ENCODE measurements at places on chromosomes 5 and 9.

- DNase-seq = no peak
These were observed 104.6 kb upstream of the GPBP1 start for GRCh38 chr5:57069115-57069835.

DNA sequence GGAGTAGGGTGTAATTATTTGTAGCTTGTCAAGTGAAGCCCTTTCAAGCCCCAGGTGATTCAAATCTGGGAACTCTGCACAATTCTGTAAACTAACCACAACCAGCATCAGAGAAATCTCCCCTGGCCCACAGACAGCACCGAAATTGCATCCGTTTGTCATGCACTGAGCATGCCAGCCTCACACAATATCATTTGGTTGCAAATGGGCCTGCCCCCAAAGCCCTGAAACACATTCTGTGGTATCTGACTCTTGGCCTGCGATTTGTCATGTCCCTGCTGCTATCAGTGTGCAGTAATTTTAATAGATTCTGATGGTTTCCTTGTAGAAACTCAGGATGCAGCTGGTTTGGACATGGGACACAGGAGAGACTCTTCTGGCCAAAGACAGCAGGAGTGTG lies 35.3 kb downstream of the SNX24 start:
- DNase-seq = no peak

- no peak for DNase-seq
These were observed 234.7 kb downstream of the SYK start for GRCh38 chr9:91036356-91036755.

DNA sequence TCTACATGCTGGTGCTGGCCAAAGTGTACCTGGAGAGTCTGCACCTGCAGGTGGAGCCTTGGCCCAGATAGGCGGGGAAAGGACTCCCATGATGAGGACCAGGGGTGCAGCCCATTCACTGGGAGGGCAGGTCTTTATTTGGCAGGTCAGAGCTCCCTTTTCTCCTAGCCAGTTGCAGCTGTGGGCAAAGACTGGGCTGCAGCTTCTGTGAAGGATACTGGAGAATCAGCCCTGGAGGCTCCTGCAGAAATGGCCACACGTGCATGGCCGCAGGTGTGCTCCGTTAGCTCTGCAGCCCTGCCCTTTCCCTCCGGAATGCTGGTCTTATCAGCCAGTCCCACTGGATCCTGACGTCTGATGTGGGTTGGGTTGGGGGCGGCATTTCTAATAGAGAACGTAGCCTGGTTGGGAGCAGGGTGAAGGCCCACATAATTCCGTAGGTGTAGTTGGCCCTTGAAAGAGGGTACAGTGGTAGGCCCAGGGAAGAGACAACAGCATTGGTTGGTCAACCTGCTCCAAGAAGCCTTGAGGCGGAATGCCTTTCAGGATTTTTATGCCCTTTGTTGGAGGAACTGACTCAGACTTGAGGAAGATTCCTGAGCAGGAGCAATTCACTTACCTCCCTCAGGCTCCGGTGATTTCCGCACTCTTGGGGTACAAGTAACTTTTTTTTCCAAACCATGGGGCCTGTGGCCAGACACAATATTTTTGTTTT lies 22.0 kb upstream of the TIFAB start:
- DNase-seq = peak; percentile 10

GRCh38 chr5:17118631-17119030 lies 98.8 kb upstream of the BASP1 start:
- DNase-seq = no peak

- DNase-seq = no peak
These were observed 1064.4 kb upstream of the DMAC1 start for GRCh38 chr9:8863886-8864544.

GRCh38 chr5:151213803-151214613 lies 9.9 kb downstream of the CCDC69 start:
- peak; percentile 40 for DNase-seq

DNA sequence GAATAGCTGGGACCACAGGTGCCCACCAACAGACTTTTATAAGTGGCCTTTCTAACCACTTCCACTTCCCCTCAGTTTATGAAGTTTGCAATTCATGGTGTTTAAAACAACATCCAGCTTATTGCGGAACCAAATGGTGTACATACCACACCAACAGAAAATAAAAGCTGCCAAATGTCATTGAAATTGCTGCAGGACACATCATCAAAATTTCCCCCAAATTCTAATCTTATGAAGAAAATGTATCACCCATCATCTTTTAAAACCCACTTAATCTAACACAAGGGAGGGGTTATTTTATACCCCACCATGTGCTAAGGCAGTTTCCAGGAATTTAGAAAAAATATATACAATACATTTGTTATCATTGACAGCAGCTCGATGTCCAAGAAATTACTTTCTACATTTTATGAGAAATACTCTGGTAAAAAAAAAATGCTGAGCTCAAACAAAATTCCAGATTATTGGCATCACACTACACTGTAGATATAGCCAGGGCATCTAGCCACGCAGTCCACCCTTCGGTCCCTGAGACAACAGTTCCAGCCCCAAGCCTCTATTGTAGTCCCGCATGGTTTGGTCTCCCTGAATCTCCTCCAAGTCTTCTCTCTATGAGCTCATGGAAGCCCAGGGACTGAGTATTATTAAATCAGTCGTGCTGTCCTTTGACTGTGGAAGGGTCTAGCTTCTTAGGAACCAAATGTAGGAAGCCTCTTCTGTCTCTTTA lies 372.8 kb upstream of the SLC30A5 start:
- no peak for DNase-seq

DNA sequence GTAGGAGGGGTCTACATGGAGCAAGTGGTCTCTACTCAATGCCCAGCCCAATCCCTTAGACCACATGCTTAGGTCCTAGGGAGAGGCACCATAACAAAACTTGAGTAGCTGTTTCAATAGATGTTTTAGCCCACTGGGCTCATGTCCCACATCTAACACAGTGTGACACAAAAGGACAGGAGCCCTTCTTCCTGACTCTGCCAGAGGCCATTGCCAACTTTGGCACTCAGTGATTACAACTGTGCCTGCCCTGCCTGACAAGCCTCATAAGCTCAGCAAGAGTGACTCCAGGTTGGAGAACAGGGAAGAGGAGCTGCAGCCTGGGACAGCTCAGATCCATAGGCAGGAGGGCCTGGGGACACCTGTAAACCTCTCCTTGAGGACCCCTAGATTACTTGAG lies 230.8 kb downstream of the ENC1 start:
- no peak for DNase-seq

GRCh38 chr9:124776954-124777648 lies at the start of gene OLFML2A:
TSS of gene OLFML2A (plus strand) at chr9:124777133. CDS start at chr9:124777271, 138 bp downstream.
- peak; percentile 66 for DNase-seq

DNA sequence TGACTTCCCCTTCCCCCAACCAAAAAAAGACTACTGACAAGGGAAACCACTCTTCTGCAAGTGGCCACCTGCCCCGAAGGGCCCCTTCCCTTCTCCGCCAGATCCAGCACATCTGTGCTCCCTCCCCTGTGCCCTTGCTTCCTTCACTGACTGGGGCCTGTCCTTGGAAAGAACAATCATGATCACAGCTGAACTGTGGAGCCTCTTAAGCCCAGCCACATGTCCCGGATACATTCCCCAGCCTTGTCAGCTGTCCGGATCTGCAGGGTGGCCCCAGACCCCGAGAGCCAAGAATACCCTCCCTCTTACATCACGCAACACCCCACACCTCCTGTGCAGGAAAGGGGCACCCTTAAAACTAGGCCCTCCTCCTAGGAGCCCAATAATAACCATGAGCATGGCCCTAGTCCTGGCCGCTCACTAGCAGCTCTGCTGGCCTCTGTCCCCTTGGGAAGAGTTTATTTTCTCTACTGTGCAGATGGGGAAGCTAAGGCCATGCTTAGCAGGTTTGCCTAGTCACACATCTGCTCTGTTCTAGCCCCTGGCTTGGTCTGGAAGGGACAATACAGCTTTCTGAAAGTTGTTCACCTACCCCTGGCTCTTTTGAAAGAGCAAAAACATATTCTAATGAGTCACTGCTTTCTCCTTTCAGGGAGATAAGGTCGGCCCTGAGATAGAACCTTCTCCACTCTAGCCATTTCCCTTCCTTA lies 3.8 kb downstream of the SPRY4 start:
- DNase-seq = no peak

DNA sequence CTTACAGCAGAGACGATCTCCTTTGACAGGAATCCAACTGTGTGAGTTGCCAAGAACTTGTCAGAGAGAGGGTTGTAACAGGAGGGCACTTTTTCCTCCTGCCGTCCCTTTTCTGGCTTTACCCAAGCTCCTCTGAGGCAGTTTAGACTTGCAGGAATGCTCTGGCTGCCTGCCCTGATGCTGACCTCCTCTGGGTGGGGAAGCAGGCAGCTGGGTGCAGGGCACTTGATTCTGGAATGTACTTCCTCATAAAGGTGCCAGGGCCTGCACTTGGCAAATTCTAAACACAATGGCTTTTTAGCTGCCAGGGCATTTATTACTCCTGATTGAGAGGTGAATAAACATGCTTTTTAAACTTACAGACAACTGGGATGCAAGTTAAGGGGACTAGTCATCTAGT lies 190.4 kb downstream of the EPB41L4A start:
- DNase-seq = peak; percentile 23

DNA sequence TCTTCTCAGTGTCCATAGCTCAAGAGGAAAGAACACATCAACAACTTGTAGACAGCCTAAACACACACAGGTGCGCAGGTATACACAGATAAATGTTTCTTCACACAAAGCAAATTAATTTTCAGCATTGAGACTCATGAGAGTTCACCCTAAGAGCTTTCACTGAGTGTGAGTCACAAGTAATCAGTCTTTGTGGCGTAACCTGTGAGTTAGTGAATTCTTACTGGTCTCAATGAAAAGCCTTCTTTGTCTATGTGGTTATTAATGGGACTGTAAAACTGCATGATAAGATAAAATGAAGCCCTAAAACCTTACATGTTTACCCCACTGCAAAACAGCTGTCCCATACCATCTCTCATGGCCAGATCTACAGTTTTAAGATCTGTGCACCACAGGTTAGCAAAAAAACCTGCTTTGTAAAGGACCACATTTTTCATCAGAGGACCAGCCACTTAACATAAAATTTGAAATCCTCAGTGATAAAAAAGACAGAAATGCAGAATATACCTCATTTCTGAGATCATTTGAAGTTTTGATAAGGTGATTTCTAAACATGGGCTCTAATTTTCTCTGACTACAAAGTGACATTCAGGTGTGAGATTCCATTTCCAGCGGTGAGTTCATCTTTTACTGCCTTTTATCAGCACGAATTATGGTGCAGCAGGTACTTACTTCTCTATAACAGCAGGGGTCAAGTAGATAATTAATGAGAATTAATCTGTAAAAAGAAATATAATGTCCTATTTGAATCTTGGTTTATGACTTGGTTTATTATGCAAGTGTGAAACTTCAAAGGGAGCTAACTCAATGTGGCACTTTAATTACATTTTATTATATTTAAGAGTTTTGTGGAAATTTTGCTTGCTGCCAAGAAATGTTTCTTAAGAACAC lies 335.7 kb upstream of the PIK3R1 start:
- DNase-seq = no peak

DNA sequence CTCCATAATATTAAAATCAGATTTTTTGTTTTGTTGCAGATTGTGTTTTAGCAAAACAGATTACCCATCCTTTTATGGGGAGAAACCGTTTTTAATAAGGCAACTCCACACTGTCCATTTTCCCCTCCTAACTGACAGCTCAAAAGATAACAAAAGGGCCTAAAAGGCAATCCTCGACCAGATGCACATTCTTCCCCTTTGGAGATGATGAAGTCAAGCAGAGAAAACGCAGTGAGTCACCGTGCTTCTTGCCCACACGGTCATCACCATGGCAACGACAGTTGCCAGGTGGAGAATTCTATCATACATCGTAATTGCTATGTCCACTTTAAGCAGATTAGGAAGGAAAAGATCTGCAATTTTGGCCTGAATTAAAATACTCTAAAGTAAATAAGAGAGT lies 96.4 kb downstream of the DIRAS2 start:
- DNase-seq = no peak

DNA sequence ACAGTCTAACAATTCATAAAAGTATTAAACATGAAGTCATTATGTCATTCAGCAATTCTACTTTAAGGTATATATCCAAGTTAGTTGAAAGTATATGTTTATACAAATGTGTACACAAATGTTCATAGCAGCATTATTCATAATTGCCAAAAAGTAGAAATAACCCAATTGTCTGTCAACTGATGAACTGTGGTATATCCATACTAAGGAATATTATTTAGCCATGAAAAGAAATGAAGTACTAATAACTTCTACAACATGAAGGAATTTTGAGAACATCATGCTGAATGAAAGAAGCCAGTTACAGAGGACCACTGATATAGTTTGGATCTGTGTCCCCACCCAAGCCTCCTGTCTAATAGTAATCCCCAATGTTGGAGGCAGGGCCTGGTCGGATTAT lies 224.3 kb downstream of the SPATA31D1 start:
- no peak for DNase-seq

GRCh38 chr9:127826253-127826913 lies 23.7 kb downstream of the FPGS start:
- DNase-seq = no peak

- no peak for DNase-seq
These were observed 556.2 kb downstream of the TLE4 start for GRCh38 chr9:80127920-80128319.

GRCh38 chr5:68576805-68577204 lies 361.2 kb downstream of the PIK3R1 start:
- DNase-seq = no peak

GRCh38 chr5:14706615-14707021 lies 42.1 kb downstream of the OTULIN start:
- DNase-seq = no peak

GRCh38 chr9:96599298-96599697 lies 20.3 kb downstream of the CDC14B start:
- no peak for DNase-seq

DNA sequence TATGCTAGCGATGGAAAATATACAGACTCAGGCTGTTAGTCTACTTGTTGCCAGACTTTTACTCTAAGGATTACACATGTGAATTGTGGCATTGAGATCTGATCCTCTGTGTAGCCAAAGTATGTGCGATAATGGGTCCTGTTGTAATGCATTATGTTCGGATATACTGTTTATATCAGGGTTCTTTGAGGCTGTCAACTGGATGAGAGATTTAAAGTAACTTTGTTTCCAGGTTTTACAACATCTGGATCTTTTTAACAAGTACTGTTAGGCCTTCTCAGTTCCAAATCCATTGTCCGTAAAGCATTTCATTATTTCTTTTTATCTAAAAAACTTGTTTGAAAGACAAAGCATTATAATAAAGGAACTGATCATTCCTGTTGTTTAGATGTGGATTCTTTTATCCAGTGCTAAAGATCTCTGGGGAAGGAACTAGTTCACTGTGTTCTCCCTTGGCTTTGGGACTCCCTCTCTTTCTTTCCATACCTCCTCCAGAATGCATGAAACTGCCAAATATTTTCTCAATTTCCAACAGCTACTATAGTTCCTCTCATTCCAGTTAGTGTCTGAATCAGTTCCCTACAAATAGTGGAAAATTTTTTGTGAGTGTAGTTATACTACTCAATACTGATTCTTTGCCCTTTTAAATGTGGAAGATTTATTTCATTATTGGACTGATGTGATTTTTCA lies 68.8 kb downstream of the HACD4 start:
- no peak for DNase-seq

GRCh38 chr5:87755360-87755759 lies 342.6 kb upstream of the CCNH start:
- peak; percentile 18 for DNase-seq

- peak; percentile 55 for DNase-seq
These were observed at the start of gene TRIM7 for GRCh38 chr5:181204826-181205760. TSS of gene TRIM7 (minus strand) at chr5:181205196. CDS start at chr5:181205110, 86 bp downstream.

GRCh38 chr5:62418462-62419076 lies 6.0 kb downstream of the IPO11 start:
- no peak for DNase-seq

Measured in WTC11 (cell line).